Omental fat pad (tissue), 4 donors: ENCODE measurements at places on chromosomes 12 and 14. TPM values are rescaled to one million over a fixed set of nuclear protein-coding genes. Genes with fewer than 3 reads are reported as not detected.
A peak's percentile ranks its signal among the peaks of the same experiment; 100 is the strongest.

GRCh38 chr12:13087766-13088165 lies 15.7 kb downstream of the GSG1 start:
- DNase-seq: no peak

The NUMB gene
- total RNA-seq: 70.3 TPM

DNA sequence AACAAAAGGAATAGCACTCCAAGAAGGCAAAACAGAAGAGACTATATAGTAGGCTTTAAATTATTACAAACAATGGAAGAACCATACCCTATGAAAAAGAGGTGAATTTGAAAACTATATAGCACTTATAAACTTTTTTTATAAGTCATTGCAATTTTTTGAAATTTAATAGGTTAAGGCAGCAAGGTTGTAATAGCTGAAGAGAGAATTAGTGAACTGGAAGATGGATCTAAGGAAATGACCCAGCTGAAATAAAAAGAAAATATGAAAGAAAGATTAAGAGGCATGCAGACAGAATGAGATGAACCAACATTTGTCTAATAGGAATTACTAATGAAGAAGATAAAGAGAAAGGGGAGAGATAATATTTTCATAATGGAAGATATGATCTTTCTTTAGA lies 9.8 kb downstream of the TESC start:
- no peak for DNase-seq

GRCh38 chr14:91354221-91354916 lies 63.3 kb downstream of the CCDC88C start:
- DNase-seq: no peak

The SPRYD3 gene
- 31.5 TPM for total RNA-seq

GRCh38 chr14:98321841-98322240 lies 950.2 kb downstream of the BCL11B start:
- no peak for DNase-seq

The VDR gene
- total RNA-seq: 10.0 TPM

DNA sequence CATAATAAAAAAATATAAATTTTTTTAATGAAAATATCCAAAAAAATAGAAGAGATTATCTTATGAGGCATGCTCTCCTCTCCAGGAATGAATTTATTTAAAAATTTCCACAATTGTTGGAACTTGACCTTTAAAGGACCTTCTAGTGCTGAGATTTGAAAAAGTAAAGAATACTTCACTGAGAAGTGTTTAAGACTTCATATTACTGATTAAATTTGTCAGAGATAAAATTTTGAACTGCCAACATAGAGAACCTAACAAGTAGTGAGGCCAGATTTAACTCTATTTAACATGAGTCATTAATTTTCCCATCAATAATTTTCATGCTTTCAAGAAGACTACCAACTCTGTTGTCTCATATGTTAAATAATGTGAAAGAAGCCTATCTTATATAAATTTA lies 14.5 kb downstream of the CAPRIN2 start:
- no peak for DNase-seq

DNA sequence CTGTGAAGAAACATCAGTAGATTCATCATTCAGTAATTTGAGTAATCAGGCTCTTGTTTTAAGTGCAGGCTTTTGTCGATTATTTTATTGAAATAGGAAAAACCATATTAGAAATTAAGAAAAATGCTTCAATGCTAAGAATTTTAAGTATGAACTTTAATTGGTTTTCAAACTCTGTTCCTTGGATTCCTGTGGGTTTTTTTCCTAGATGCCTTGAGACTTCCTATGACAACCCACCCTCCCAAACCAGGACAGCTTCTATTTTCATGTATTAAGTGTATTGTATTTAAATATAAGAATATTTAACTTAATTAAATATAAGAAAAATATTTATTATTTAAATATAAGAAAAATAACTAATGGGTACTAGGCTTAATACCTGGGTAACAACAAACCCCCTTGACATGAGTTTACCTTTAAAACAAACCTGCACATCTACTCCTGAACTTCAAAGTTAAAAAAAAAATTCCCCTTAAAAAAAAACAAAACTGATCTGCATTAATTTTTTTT lies 3.0 kb downstream of the ARHGAP5 start:
- DNase-seq: no peak

GRCh38 chr14:42429401-42429800 lies 822.7 kb downstream of the LRFN5 start:
- no peak for DNase-seq

GRCh38 chr14:100755649-100756048 lies 29.0 kb downstream of the DLK1 start:
- no peak for DNase-seq

- DNase-seq: no peak
Measured at GRCh38 chr14:45144658-45145057, 8.9 kb downstream of the FANCM start.

The ANKRD33 gene
- not detected for total RNA-seq

The IL26 gene
- not detected for total RNA-seq

The SPIC gene
- total RNA-seq: not detected

- DNase-seq: no peak
Measured at GRCh38 chr14:94663965-94664704, 51.9 kb downstream of the SERPINA3 start.

The KCNMB4 gene
- 1.3 TPM for total RNA-seq

DNA sequence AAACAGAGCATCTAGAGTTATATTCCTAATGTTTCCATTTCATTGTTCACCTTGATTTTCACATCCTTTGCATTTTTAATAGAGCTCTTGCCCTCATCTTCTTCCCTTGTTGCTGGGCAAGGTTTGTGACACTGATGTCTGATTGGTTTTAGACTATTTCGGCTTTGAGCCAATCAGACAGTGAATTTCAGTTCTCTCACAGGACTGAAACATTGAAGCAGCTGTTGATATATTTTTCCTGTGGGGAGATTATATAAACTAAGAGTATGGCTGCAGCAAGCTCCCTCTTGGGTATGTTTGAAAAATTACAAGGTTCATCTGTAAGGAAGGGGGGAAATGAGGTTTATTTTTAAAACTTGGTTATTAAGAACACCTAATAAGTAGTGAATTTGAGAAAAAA lies 51.2 kb downstream of the ATF7IP start:
- DNase-seq: no peak

- DNase-seq: no peak
Measured at GRCh38 chr12:26338586-26339572, 143.5 kb downstream of the SSPN start.

- no peak for DNase-seq
Measured at GRCh38 chr12:87201598-87201997, 827.6 kb downstream of the C12orf50 start.

DNA sequence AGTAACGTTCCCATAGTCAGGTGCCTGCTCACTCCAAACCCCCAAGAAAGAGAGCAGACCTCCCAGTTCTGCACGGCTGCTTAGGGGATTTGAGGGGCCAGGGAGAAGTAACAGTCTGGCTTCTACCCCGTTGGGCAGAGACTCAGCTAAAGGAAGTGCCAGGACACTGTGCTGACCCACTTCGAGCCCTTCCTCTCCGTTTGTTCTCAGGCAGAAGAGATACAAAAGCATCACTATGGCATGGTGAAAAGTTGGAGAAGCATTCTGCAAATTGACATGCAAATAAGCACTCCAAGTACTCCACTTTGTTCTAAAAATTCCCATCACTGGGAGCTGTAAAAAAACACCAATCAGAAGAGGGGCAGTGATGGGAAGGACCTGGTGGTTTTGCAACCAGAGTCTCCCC lies 239.1 kb downstream of the EGLN3 start:
- DNase-seq: no peak

- DNase-seq: no peak
Measured at GRCh38 chr12:112168561-112168971, 43.2 kb downstream of the TRAFD1 start.

GRCh38 chr12:65740873-65741600 lies 83.2 kb upstream of the HMGA2 start:
- peak; percentile 38 for DNase-seq

GRCh38 chr14:71206766-71207371 lies 299.6 kb downstream of the PCNX1 start:
- no peak for DNase-seq

DNA sequence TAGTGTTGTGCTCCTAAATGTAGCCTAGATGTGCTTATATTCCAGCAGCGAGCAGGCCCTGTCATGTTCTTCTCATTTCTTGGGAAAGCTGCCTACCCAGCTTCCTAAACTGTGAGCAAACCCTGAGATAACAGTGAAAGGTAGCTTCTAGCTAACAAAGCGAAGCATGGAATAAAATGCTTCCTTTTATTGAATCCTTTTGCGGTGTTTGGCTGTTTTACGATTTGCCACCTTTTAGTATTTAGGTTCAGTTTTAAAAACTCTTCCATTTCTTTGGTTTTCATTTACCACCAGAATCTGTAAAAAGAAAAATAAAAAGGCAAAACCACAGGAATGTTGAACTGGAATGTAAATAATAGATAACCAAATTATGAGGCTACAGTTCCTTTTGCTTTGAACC lies 5.0 kb upstream of the PKP2 start:
- DNase-seq: no peak
